ENCODE measurements at places on chromosomes 12 and 14.

- DNase-seq: no peak
Observed at GRCh38 chr14:101228949-101229541, 325.5 kb upstream of the RTL1 start.

- no peak for DNase-seq
Observed at GRCh38 chr14:23432946-23433345, 2.5 kb downstream of the MYH7 start.

DNA sequence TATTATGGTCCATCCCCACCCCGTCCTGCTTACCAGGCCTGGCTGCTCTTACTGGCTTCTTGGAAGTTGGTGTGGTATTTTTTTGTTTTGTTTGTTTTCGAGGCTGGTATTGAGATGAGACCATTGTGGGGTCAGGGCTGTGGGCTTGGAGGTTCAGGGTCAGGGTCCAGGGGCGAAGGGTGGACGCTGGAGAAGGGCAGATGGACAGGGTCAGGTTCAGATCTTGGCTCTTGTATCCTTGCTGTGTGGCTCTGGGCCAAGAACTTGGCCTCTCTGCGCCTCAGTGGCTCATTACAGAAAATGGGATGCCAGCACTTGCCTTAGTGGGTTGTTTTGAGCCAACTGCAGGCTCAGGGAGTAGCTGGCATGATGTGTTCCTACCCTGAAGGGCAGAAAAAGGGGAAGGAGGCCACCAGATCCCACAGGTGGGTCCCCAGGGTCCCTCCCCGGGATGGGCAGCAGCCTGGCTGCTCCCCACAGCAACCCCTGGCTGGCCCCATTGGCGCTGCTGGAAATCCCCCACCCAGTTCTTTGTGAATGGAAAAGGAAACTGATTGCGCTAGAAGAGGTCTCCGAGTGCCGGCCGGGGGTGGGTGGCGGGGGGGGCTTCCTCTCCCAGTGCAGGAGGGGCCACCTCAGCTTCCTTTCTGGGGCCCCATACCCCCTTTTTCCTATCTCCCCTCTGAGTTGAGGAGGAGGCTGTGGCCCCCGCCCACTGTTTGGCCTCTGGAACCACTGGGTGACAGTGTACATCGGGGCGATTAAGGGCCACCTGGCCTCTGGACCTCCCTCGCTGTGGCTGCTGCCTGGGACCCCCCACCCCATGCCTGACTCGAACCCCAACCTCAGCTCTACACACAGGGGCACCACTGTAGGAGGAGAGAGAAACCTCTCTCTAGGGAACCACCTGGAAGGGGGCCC is 25.0 kb downstream of the SH2B3 start:
- DNase-seq: peak; percentile 59

DNA sequence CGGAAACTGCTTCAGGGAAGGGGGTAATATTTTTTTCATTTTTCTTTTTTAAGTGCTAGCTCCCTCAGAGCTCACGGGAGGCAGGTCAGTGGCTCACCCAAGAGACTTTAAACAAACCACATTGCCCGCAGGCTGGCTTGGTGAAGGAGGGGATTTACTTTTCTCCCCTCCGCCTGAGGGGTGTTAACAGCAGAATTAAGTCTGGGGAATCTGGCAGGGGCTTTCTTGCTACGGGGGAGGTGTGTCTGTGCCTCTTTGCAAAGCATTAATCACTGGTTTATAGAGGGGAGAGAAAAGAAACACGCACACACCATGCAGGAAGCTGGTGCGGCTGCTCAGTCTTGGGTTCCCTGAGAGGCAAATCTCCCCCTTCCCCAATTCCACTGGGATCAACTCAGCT is 26.2 kb upstream of the TBX3 start:
- DNase-seq: no peak

GRCh38 chr14:105204206-105204930 is 23.3 kb upstream of the NUDT14 start:
- DNase-seq: no peak

Measured in stimulated activated CD4-positive, alpha-beta T cell treated with anti-CD3 and anti-CD28 coated beads, Interleukin-15, amount 100 ng/mL, for 1 hour (primary cell).